ENCODE measurements at places on chromosomes 7 and 10.

DNA sequence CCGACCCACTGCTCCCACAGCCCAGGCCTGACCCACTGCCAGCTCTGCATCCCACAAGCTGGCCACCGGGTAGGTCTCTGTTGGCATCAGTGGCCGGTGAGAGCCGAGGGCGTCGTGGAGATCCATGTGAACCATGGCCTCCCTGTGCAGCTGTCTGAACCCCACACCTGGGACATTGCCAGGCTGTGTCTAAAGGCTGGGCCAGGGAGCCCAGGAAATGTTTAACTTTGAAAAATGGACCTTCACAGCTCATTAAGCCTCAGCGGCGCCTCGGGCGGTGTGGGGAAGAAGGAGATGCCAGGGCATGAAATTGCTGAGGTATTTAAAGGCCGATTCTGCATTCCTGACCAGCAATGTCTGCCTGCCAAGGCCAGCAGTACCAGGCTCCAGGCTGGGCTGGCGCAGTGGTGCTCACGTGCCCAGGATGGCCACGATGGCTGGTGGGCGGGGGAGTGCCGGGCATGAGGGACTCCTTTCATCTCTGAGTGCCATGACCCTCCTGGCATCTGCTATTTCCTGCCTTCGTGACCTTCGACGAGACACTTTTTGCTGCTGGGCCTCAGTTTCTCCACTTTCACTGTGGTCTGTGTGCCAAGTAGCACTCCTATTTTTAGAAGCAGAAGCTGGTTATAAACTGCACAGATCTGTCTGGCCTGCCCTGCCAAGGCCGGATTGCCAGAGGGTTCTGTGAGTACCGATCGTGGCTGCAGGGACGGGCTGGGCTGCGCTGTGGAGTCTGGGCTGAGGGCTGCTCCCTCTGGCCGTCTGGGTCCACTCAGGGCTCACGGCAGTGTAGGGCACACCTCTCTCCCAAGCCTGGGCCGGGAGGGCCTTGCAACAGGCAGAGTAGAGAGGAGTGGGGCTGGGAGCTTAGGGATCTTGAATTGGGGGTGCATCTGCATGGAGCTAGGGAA is 21.8 kb downstream of the ELFN1 start:
- DNase-seq: no peak

- DNase-seq: no peak
These were observed 16.0 kb downstream of the HDAC9 start for GRCh38 chr7:18511351-18512140.

GRCh38 chr10:130111852-130112180 is 1.2 kb upstream of the C10orf143 start:
- peak; percentile 43 for DNase-seq

DNA sequence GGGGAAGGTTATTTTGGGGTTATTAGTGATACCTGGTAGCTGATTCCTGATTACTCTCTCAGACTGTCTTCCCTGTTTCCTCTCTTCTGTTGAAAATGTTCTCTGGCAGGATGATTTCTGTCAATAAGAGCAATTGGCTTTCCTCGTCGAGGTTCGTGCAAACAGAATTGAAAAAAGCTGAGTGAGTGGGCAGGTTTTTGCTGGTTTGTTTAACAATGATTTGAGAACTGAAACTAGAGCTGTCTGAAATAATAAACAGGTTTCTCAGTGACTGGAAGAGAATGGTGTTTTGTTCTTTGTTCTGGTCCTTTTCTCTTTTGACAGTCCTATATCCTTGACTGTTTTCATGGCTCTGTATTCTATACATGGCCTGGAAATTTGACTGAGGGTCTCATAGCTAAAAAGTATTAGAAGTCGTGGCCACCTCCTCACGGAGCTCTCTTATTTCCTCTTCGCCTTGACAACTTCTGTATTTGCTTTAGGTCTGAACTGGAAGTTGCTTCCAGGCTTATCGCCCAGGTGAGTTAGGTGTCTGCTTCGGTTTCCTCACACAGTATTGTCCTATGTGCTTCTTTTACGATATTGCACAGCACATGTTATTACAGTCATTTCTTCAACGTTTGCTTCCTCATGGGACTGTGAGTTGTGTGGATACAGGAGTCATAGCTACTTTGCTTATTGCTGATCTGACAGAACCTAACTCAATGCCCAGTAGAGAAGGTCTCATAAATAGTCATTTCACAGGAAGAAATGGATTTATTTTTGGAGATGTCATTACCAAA is 403.6 kb downstream of the NRG3 start:
- no peak for DNase-seq

DNA sequence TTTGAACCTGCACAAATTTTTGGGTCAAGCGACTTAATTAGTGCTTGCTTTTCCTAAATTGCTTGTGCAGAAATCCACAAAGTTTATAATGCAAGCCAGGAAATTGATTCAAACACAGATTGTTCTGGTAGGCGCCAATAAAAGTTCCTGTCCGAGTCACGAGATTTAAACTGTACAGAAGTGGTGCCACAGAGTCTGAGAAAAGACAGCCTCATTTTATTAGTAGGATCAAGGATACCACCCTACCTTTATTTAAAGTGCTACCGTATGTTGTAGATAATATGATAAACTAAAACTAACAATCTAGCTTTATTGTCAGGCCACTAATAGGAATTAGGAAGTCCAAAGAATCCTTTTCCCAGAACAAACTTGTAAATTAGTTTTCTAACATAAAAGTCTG is 696.7 kb downstream of the TNS3 start:
- no peak for DNase-seq

DNA sequence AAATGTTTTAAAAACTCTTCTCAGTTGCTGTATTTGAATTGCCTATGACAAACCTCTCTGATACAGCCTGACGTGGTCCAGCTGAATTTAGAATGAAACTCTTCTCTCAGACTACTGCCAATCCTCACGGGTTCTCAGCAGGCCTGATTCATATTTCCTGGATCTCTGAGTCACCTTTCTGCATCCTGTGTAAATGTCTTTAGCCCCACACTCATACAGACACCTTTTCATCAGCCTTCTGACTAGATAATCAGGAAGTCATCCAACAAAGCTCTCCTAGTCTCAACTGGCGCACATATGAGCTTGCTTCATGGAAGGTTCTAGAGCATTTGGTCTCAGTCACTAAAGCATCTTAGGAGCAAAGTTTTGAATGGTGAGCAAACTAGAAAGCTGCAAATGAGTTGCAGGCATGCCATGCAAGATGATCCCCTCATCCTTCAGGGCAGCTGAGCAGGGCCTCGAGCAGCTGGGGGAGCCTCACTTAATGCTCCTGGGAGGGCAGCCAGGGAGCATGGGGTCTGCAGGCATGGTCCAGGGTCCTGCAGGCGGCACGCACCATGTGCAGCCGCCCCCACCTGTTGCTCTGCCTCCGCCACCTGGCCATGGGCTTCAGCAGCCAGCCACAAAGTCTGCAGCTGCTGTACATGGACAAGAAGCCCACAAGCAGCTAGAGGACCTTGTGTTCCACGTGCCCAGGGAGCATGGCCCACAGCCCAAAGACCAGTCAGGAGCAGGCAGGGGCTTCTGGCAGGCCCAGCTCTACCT is 182.8 kb downstream of the ARHGAP12 start:
- no peak for DNase-seq

Data from T-helper 1 cell (primary cell).